ENCODE measurements at places on chromosomes 13 and 19.

DNA sequence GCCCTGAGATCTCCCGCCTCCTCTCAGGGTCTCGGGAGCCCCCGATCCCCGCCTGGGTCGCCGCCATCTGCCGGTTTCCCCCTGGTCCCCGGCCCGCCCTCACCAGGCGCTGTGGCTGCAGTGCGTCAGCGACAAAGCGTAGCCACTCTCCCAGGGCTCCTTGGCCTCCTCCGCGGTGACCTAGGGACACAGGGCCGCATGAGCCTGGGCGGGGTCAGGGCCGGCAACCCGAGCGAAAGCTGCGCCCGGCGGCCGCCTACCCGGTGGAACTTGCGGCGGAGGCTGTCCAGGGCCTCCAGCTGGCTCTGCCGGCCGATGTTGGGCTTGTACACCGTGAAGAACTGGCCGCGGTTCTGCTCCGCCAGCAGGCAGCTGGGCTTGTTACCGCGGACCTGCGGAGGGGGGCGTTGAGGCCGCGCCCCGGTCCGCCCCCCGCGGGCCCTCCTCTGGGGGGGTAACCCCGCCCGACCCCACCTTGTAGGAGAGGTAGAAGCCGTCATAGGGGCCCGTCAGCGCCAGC, 5.3 kb downstream of the GPX4 start:
- no peak for DNase-seq

DNA sequence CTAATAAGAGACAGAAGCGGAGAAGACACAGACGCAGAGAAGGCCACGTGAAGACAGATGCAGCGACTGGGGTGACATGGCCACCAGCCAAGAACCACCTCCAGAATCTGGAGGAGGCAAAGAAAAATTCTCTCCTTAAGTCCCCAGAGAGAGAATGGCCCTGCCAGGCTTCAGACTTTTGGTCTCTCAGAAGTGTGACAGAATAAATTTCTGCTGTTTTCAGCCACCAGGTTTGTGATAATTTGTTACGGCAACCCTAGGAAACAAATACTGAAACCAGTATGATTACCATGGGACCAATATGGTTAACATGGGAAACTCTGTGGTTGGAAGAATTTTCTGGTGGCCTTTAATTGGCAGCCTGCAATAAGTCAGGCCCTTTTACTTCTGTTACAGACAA, 63.9 kb upstream of the DOCK9 start:
- no peak for DNase-seq

DNA sequence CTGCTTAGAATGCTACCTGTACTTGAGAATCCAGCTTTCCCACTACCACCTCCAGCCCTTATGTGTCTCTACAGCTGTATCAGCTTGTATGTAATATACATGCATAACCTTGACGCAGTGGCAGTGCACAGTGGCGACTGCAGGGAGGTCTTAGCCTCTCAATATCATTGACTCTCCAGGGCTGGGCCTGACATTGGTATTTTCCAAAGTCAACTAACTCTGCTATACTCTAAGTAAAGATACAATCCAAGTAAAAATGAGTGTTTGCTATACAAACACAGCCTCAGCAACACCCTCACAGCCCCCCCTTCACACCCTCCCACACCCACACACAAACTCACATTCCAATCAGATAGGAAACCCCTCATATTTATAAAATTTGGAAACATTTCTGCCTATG, 6.7 kb upstream of the UBL3 start:
- no peak for DNase-seq

- no peak for DNase-seq
These were observed 17.7 kb downstream of the CRTC1 start for GRCh38 chr19:18701250-18701608.

- peak; percentile 73 for DNase-seq
These were observed 64.2 kb upstream of the UQCRFS1 start for GRCh38 chr19:29277102-29277501.

- DNase-seq = no peak
These were observed 7.0 kb upstream of the MYDGF start for GRCh38 chr19:4676955-4677731.

DNA sequence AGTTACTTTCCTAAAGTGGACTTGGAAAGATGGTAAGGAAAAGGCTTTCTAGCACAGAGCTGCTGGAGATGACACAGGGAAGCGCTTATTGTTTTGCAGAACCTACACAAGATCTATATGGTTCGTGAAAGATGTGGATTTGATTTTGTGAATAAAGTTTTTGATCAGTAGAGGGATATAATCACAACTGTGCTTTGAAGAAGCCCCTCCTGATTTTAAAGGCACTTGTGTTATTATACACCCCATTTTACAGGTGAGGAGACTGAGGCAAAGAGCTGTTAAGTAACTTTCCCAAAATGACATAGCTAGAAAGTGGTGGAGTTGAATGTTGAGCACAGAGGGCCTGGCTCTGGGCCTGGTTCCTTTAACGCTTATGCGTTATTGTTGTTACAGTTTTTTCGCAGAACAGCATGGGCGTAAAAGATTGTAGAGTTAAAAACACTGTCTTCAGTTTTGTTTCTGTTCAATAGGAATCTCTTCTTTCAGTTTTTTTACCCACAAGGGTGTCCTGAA, 1.4 kb downstream of the TDRD3 start:
- no peak for DNase-seq

DNA sequence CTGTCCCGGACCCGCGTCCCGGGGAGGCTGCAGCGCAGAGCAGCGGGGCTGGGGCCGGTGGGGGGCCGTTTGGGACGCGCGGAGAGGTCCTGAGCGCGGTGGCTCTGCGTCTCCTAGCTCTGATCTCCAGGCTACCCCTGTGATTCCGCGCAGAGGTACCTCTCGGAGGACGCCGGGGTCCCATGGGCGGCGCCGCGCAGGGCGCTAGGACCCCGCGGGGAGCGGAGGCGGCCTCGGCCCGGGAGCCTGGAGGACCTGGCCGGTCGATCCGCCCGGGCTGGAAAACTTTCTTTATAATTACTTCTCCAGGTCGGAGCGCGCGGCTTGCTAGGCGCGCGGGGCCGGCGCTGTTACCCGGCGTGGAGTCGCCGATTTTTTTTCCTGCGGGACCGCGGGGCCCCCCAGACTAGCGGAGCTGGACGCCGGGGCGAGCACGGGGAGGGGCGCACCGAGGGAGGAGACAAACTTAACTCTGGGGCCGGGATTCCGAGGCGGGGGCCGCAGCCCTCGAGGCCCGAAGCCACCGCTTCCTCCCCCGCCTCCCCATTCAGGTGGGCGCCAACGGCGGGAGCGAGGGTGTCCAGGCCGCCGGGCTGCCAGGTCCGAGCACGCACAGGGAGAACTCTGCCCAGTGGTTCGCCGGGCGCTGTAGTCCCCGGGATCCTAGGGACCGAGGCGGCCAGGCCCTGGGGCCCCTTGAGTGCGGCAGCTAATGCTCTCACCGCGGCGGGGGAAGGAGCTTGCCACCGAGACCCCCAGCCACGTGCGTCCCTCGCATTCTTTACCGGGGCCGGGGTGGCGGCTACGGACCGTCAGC, 848 bp upstream of the CEBPA start:
- no peak for DNase-seq

- DNase-seq = no peak
These were observed 1.6 kb upstream of the KMT2B start for GRCh38 chr19:35715981-35716800.

DNA sequence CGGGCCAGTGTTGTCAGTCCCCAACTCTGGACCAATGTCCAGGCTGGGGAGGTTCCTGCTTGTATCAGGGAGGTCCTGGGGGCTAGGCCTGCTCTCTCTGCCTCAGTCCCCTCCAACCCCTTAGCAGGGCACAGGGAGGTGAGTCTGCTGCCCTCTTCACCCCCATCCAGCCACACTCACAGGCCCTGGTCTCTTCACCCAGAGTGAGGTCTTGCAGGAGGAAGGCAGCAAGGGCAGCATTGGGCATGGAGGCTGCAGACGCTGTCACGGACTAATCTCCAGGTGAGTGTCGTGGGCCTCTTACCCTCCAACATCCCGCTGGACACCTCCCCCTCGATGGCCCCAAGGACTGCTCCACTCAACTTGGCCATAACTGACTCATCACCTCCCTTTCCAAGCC, 11.9 kb upstream of the SIGLEC11 start:
- DNase-seq = no peak

- no peak for DNase-seq
These were observed 274.4 kb downstream of the KLF12 start for GRCh38 chr13:73859841-73860240.

GRCh38 chr13:51542346-51543242, 41.7 kb upstream of the WDFY2 start:
- DNase-seq = no peak

DNA sequence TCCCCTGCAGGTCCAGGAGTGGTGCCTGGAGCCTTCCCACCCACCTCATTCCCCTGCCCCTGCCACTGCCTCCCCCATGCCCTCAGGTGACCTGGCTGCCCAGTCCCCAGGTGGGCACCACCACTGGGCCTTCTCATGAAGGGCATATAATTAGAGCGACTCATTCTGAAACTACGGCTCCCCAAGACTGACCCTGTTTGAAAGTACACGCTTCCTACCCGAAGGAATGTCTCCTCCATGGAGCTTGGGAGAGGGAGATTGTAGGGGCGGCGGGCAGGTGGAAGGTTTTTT, 52.6 kb downstream of the GPR12 start:
- no peak for DNase-seq

GRCh38 chr13:47136504-47136941, 239.7 kb upstream of the HTR2A start:
- DNase-seq = no peak

- no peak for DNase-seq
These were observed 32.3 kb downstream of the ATP7B start for GRCh38 chr13:51978796-51979556.

GRCh38 chr13:114320065-114320464, 5.8 kb downstream of the CHAMP1 start:
- DNase-seq = no peak

DNA sequence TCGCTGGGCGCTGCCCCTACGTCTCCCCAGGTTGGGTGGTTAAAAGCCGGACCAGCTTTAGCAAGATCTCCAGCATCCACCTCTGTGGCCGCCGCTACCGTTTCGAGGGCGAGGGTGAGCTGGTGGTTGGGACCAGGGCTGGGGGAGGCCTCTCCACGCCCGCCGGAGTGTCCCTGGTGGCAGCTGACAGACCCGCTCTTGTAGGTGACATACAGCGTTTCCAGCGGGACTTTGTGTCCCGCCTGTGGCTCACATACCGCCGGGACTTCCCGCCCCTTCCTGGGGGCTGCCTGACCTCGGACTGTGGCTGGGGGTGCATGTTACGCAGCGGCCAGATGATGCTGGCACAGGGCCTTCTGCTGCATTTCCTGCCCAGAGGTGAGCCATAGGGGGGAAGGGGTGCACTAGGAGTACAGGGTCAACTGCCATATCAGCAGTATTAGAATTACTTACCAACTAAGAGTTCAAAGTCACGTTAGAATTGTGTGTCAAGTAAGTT, 1.1 kb downstream of the ATG4D start:
- DNase-seq = no peak

- DNase-seq = no peak
These were observed 7.5 kb upstream of the SDHAF1 start for GRCh38 chr19:35987571-35987896.

DNA sequence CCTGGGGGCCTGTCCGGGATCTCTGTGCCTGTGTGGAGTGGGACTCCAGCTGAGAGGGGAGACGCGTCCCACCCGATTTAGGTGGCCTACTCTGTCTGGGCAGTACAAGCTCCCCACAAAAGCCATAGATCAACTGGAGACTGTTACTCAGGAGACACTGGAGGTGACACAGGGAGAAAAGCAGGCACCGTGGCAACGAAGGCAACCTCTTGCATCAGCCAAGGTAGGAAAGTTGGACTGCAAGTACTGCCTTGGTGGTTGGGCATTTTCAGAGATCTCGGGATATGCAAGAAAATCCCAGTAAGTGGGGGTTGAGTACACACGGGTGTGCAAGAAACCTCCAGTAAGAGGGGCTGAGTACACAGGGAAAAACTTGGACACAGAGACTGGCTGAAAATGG, 1060.0 kb upstream of the MIR17HG start:
- no peak for DNase-seq

DNA sequence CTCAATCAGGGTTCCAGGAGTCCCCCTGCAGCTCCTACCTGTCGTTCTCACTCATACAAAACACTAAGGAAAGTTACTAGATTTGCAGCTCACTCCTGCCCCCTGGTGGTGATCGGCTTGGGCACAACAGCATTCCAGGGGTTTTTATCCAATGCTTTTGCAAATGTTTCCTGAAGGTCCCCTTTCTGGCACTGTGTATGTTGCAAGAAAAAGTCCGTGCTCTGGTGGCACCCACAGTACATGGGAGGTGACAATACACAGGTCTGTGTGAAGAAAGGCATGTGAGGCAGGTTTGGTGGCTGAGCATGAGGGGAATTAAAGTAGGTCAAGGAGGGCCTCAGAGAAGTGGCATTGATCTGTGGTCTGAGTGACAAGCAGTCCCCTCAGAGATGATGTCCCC, 8.6 kb upstream of the TYK2 start:
- peak; percentile 82 for DNase-seq

DNA sequence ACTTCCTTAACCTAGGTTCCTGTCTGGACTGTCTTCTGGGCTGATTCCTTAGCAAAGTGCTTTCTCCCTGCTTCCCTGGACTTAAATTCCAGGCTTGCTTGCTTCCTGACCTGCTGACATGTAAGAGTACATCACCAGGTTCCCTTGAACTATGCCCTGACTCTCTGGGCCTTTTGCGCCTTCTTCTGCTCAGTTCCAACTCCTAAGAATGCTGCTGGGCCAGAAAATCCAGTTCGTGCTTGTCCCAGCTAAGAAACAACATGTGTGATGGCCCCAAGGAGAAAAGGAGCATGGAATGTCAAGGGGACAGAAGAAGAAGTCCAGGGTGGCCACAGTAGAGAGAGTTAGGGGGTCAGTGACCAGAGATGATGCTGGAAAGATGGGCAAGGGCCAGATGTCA, 42.6 kb upstream of the MBNL2 start:
- no peak for DNase-seq

GRCh38 chr13:35014606-35015213, 72.6 kb downstream of the NBEA start:
- DNase-seq = no peak

DNA sequence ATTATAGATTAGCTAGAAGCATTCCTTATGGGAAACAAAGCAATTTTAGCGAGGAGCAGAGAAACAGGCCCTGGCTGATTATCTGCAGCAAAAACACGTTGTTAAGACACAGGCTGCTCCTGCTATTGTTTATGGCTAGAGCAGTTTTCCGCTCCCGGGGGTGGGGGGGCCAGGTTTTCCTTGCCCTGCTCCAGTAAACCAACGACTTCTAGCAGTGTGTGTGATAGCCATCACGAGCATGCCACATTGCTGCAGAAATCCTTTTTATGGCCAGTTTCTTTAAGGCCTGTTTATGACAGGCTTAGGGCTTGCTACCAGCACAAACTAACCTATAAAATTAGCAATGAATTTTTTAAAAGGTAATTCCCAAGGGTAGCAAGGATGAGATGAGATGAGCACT, 18.4 kb upstream of the IL17D start:
- no peak for DNase-seq
